ENCODE measurements at places on chromosomes 13 and 19.

DNA sequence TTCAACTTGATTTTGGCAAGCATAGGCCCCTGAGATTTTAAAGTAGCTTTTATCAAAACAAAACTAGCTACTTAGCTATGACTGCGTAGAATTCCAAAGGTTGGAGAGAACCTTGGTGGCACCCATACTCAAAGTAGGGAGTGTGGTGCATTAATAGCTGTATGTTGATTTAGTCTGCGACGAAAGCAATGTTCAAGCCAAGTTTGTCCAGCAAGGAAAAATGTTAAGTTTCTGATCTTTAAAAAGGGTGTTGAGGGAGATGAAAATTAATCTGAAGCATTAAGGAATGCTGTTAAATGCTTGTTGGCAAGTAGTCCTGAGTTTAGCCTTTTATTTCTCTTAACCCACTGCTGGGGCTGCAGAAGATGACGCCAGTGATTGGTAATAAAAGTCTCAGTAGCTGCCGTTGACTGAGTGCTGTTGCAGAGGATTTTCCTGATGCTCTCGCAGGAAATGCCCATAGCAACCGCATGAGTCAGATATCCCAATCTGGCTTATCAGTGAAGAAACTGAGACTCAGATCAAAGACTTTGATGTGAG is 75.9 kb upstream of the RNF113B start:
- no peak for DNase-seq

GRCh38 chr13:111058796-111059506 is 56.2 kb upstream of the ARHGEF7 start:
- DNase-seq: no peak

DNA sequence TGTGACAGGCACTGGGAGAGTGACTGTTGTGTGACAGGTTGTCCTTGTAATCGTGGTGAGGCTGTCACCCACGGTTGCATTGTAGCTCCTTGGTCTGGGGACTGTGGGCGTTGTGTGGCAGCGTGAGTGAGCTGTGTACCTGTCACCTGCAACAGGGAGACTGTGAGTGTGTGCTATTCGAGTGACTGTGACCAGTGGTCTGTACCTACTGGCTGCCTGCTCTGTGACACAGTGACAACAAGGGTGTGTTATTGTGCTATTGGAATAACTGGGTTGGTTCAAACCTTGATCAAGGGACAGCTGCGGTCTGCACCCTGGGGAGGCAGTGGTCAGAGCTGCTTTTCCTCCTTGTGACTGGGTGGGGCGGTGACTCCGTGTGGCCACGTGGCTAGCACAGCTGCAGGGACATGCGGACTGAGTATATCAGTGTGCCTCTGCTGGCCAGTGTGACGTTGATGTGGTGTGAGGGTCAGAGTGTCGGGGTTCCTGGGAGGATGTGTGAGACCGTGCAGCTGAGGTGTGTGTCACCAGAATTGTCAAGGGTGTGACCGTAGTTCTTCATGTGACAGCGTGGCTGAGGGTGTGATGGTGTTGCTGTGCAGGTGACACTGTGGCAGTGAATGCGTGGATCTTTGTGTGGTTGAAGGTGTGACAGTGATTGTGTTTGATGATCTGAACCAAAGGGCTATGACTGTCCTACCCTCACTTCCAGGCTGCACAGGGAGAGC is 10.1 kb upstream of the NFIX start:
- DNase-seq: no peak

DNA sequence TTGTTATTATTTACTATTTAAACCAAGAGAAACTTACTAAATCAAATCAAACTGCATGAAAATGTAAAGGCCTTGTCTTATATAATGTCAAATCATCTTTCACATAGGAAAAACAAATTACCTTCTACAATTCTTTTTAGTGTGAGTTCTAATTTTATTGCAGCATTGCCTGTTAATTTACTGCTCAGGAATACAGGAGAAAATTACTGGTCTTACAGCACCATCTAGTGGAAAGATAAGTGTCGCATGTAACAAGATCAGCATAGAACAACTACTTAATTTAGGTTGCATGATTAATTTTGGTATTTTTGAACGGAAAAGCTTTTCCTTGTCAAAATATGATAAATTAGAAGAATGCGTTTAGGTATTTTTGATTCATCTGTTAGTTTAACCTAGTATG is 502.7 kb downstream of the UQCRFS1 start:
- DNase-seq: no peak

- no peak for DNase-seq
Observed at GRCh38 chr13:107069108-107069776, 501.3 kb upstream of the ARGLU1 start.

DNA sequence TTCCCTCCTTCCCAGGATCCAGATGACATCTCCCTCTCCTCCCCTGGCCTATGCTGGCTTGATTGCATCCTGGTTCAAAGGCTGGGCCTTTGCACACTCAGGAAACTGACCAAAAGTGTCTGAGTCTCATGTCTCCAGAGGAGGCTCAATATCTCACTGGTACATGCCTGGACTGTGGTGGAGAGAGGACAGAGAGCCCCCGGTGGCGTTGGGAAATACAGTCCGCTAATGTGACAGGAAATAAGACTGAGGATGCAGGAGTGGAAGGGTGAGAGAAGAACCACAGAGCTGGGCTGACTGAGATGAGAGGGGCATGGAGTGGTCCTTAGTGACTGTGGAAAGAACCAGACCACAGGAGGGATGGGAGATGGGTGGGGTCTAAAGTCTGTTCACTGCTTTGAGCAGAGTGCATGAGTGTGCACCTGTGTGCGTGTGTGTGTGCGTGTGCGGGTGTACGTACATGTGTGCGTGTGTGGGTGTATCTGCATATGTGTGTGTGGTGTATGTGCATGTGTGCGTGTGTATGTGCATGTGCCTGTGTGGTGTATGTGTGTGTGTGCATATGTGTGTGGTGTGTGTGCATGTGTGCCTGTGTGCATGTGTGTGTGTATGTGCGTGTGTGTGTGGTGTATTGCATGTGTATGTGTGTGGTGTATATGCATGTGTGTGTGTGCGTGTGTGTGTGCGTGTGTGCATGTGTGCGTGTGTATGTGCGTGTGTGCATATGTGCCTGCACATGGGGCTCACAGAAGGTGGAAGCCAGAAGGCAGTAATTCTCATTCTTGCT is 1.9 kb downstream of the SIGLEC5 start:
- DNase-seq: no peak
